ENCODE measurements at places on chromosomes 11 and 22. TPM values are rescaled to one million over a fixed set of nuclear protein-coding genes. Genes with fewer than 3 reads are reported as not detected.

The SMIM35 gene
- not detected for total RNA-seq

GRCh38 chr11:31645747-31646146, 136.2 kb downstream of the ELP4 start:
- H3K27me3 ChIP-seq = no peaks in the 10 kb centered on the region
- peaks cover 6% of the 10 kb centered on the region for H3K4me1 ChIP-seq

- H3K27ac ChIP-seq = peak overlapping the region; percentile 42
- DNase-seq = no peak
- peaks cover 19% of the 10 kb centered on the region for H3K4me1 ChIP-seq
- no peaks in the 10 kb centered on the region for H3K27me3 ChIP-seq
- no peaks in the 10 kb centered on the region for H3K36me3 ChIP-seq
- no peak overlapping the region for H3K4me3 ChIP-seq
Measured at GRCh38 chr11:47392546-47393162, 14.3 kb upstream of the SPI1 start.

DNA sequence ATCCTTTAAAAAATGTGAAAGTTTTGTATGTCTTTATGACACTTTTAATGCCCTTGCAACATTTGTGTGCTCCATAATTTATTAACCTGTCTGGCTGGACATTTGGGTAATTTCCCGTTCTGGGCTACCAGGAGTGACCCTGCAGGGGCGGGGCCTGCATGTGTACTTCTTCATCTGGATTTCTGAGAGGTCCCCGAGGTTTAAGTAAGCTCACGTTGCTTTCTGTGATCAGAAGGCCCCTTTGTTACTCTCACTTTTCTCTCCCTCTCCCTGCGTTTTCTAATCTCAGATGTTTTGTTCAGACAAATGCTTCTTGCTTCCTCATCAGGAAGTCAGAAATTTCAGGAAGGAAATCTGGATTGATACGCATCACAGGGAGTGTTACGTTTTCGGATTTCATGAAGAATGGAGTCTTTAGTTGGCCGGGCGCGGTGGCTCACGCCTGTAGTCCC, 78.9 kb upstream of the CRYBB3 start:
- peak overlapping the region; percentile 86 for H3K27ac ChIP-seq
- no peak overlapping the region for H3K4me3 ChIP-seq
- no peaks in the 10 kb centered on the region for H3K36me3 ChIP-seq
- H3K27me3 ChIP-seq = no peaks in the 10 kb centered on the region

DNA sequence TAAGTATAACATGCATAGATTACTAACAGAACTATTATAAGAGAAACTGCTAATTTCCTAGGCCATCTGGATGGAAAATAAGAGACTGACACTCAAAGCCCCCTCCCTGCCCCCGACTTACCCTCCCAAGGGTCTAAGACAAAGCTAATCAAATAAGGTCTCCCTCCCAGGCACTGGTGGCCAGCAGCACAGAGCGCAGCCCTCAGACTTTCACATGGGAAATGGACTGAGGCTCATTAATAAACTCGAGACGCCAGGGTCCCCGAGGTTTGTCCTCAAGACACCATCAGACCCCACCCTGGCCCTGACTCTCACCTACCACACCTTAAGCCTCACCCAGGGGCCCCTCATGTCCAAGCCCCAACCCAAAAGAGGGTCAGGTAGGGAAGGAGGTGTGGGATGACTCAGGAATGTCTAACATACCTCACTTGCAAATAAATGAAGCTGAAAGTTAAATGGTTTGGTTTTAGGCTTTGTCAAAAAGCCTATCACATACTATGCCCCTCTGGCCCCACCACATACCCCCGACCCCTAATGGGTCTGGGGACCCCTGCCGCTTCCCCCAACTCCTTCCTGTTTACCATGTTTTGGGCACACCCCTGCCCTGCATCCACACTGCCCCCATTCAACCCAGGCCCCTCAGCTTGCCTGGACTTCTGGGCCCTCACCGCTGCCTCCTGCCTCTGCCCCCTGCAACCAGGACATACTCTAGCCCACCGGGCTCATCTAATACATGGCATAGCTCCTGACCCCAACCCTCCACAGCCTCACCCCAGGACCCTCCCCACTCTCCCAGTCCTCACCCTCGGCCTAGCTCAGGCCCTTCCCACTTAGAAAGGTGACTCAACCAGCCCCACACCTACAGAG, 11.4 kb downstream of the ARAP1 start:
- H3K4me3 ChIP-seq = no peak overlapping the region
- no peak for DNase-seq
- peaks cover 89% of the 10 kb centered on the region for H3K4me1 ChIP-seq
- no peaks in the 10 kb centered on the region for H3K27me3 ChIP-seq
- H3K27ac ChIP-seq = peak overlapping the region; percentile 11
